Suprapubic skin (tissue), 4 donors: ENCODE measurements at places on chromosomes 1 and 21.

DNA sequence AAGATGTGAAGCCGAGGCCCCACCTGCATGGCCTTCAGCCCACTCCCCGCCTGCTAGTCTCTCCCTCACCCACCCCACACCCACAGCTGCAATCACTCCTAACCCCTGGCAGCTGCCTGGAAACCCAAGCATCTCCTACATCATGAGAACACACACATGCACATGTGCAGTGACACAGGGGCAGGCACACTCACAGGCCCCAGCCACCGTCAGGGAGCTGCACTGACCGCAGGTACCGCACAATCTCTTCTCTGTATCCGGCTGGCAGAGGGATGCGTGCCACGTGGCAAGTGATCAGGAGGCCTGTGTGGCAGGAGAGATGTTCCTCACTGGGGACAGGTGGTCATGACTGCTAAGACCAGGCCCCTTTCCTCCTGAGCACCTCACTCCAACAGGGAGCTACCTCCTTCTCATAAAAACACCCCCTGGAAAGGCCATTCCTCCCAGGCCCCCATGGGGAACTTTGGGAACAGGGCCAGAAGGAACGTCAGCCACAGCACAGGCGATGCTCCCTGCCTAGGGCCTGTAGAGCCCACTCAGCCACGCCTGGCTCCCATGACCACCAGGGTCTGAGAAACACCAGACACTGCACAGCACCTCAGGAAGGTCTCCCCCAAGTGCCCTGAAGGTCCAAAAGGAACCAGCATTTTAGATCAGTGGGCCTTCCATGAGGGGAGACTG lies 6.0 kb downstream of the LSS start:
- no peak for DNase-seq

DNA sequence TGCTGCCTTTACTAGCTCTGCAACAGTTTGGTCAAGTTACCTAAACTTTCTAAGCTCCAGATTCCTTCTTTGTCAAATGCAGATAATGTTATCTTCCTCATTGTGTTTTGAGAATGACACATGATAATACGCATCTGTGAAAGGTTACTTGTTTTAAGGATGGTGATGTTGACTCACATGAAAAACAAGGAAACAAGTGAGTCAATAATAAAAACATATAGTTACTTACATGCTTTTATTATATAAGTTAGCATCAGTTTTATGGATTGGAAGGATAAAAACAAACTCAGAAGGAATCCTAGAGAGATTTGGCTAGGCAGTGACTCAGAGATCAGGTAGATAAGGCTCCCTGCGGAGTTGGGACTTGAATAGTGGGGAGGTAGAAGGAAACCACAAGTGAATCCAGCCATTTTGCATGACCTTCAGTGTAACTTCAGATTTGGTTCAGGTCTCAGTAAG lies 144.6 kb downstream of the LMO4 start:
- DNase-seq = no peak

GRCh38 chr1:175090780-175091179 lies 23.1 kb downstream of the TNN start:
- DNase-seq = no peak

- peak; percentile 97 for DNase-seq
Measured at GRCh38 chr1:154404984-154405746, at the start of gene IL6R. Gene IL6R (plus strand): TSS chr1:154405343. CDS start chr1:154405630, 287 bp downstream.

- no peak for DNase-seq
Measured at GRCh38 chr1:24118410-24119242, 6.7 kb upstream of the MYOM3 start.

GRCh38 chr1:55375617-55376258 lies 160.6 kb upstream of the USP24 start:
- no peak for DNase-seq

DNA sequence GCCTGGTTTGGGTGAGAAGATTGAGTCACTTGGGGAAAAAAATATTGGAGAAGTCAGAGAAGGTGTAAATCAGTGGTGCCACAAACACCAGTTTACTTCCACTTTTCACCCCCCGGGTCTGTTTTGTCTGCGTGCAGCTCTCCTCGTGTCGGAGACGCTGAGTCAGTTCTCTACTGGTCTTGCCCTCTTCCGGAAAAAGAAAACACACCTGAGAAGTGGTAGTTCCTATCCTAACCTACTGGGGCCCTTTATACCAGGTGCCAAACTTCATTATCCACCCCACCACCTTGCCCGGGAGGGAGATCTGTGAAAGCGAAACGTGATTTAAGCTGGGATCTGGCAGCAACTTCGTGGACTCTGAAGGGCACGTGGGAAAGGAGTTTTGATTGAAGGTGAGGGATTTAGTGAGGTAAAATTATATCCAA lies 855 bp upstream of the IVNS1ABP start:
- DNase-seq = peak; percentile 67

- DNase-seq = no peak
Measured at GRCh38 chr21:27149034-27149433, 182.1 kb upstream of the ADAMTS5 start.

DNA sequence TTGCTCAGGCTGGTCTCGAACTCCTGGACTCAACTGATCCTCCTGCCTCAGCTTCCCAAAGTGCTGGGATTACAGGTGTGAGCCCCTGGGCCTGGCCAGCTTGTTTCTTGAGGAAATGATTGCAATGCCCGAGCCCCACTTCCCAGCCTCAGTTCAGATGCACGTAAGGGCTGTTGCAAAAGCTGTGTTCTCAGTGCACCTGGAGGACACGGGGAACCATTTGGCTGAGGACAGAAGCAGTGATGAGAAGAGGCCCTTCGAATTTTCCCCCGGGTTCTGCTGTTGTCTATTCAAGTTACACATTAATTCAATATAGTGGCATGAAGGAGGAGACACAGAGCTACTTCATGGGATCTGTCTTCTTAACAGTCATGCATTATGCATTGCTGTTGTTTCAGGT lies 78.8 kb upstream of the WDR26 start:
- DNase-seq = no peak

DNA sequence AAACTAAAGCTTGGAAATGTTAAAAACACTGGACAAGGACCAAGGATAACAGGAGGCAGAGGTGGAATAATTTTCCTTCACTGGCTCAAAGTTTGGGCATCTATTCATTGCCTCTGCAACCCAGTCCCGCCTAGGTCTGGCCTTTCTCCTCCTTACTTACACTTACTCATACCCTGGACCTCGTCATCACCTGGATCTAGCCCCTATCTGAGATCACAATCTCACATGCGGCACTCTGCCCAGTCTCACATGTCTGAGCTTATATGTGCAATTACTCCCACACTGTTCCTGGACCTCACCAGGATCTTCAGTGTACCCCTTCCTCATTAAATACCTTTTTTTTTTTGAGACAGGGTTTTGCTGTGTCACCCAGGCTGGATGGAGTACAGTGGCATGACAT lies 37.6 kb downstream of the NVL start:
- DNase-seq = no peak

DNA sequence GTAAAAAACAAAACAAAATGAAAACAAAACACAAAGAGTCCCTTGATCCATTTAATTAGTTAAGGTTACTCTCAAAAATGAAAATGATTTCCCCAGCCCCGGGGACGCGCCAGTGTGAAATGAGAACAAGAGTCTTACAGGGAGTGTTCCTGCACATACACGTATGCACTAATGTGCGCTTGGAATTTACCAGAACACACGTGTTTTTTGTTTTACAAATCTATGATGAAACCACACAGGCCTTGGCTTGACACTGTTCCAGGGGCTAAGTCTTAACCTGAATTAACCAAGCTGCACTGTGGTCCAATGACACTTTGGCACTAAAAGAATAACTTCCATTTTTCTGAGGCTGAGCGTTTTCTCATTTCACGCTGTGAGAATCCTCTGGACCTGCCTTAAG lies 63.7 kb downstream of the SLC45A1 start:
- no peak for DNase-seq

- DNase-seq = no peak
Measured at GRCh38 chr1:243495442-243496186, 239.8 kb downstream of the SDCCAG8 start.

DNA sequence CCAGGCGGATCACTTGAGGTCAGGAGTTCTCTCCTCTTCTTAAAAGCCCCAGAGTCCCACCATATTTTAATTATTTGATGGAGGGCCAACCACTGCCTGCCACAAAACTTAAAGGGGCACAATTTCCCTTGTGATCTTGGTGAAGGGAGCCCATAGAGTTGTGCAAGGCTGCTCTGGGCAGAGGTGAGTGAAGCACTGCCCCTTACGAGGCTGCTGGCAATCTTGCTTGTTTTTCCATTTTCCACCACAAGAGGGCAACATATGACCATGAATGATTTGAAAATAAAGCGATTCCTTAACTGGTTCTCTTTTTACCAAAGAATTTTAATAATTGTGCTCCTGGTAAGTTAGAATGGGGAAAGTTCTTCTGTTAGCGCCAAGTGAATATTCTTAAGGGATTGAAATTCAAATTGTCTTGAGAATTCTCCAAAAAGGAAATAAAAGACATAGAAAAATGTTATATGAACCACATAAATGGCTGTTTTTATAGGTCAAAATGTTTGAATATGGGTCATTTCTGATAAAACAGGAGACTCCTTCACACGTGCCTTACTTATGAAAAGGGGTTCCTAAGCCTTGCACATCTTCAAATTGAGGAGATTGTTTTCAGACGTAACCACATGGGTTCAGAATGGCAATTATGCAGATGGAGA lies 22.7 kb downstream of the PGM1 start:
- no peak for DNase-seq

GRCh38 chr1:25186161-25187007 lies 45.9 kb downstream of the SYF2 start:
- DNase-seq = no peak

- no peak for DNase-seq
Measured at GRCh38 chr1:190169311-190170067, 308.2 kb downstream of the BRINP3 start.

DNA sequence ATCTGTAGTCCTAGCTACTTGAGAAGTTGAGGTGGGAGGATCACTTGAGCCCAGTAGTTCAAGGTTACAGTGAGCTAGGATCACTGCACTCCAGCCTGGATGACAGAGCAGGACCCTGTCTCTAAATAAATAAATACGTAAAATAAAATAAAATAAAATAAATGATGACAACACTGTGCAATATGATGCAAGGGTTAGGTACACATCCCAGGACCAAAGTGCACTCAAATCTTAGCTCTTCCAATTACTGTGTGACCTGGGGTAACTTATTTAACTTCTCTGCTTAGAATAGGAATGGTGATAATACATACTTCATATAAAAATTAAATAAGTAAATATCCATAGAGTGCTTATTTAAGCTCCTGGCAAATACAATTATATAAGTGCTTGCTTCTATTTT lies 53.5 kb downstream of the LPAR3 start:
- DNase-seq = no peak

DNA sequence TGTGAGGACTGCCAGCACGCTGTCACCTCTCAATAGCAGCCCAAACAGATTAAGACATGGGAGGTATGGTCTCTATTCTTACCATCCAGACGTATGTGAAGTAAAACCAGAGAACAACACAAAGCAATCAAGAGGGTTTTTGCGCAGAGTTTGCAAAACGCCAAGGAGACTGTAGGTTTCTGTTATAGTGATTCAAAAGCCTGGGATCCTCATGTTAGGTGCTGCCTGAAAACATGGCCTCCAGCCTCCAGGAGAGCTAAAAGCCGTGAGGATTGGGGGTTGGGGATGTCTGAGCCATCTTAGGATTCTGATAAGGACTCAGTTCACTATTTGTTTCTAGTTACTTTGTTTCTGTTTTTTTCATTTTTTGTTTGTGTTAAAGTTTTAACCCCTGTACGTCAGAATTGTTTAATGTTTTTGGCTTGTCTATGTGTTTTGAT lies 4.2 kb upstream of the CCT8 start:
- no peak for DNase-seq

GRCh38 chr21:42599962-42600361 lies 53.5 kb upstream of the PDE9A start:
- peak; percentile 47 for DNase-seq

DNA sequence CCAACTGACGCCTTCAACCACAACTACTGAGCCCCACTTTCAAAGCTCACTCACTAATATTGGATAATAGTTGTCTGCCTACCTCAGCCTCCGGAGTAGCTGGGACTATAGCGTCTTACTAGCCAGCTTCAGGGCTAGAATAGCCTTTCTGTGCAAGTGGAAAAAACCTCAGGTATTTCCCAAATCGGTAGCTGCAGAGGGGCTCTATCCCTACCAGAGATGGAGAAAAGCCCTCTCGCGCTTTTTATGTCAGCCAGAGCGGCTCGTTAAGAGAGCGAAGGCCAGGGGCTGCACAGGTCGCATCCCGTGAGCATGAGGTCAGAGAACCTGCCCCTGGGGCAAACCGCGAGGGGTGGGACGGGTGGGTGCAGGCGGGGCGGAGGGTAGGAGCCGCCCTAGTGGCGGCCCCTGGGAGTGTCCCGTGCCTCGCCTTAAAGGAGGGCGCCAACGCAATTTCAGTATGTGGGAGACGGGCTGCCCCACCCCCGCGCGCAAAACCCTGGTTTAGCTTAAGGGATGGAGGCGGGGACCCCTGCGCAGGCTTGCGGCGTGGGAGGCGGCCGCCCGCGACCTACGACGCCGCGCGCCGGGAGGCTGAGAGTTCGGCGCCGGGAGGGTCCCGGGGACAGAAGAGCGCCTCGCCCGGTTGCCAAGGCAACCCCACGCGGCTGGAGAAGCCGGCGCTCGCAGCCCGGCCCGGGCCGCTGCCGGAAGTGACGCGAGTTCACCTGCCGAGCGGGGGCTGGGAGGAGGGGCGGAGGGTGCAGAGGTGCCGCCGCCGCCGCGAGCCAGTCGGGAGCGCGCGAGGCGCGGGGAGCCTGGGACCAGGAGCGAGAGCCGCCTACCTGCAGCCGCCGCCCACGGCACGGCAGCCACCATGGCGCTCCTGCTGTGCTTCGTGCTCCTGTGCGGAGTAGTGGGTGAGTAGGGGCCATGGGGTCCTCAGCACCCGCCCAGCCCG lies at the start of gene CXADR:
Gene CXADR, plus strand, starts transcription at position 791 of the 961 bp plus-strand sequence. Its CDS starts 87 bp downstream, at position 878.
- DNase-seq = peak; percentile 73

GRCh38 chr1:99348397-99349132 lies 84.3 kb downstream of the PLPPR4 start:
- DNase-seq = no peak

DNA sequence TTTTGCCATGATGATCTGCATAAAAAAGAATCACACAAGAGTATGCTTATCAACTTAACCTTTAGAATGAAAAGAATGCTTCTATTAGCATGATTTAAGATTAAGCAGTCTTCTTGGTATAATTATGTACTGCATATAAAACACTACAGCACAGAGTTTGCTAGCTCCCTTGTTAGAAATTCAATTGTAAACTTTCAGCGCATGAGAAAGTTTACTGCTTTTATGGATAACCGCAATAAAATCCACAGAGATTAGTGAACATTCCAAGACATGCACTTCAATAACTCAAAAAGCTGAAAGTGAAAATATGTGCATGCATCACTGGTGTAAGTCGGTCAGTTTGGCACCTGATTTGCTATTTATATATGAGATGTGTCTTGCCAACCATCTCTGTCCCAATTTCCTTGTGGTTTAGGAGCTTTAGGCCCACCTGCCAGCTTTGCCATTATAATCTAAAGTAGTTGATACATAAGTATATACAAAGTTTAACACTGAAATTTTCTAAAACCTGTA lies 16.9 kb downstream of the CCT8 start:
- DNase-seq = no peak

GRCh38 chr1:162349635-162350330 lies 26.9 kb downstream of the SPATA46 start:
- no peak for DNase-seq
